ENCODE measurements at places on chromosomes 4 and X. TPM values are rescaled to one million over a fixed set of nuclear protein-coding genes. Genes with fewer than 3 reads are reported as not detected.

The UTP3 gene
- total RNA-seq: 38.1 TPM

The DRP2 gene
- total RNA-seq: 0.87 TPM

GRCh38 chr4:150495550-150495949 is 86.4 kb upstream of the MAB21L2 start:
- H3K4me1 ChIP-seq: no peaks in the 10 kb centered on the region
- no peaks in the 10 kb centered on the region for H3K27me3 ChIP-seq
- no peak for DNase-seq
- H3K4me3 ChIP-seq: no peak overlapping the region
- no peak overlapping the region for H3K27ac ChIP-seq

DNA sequence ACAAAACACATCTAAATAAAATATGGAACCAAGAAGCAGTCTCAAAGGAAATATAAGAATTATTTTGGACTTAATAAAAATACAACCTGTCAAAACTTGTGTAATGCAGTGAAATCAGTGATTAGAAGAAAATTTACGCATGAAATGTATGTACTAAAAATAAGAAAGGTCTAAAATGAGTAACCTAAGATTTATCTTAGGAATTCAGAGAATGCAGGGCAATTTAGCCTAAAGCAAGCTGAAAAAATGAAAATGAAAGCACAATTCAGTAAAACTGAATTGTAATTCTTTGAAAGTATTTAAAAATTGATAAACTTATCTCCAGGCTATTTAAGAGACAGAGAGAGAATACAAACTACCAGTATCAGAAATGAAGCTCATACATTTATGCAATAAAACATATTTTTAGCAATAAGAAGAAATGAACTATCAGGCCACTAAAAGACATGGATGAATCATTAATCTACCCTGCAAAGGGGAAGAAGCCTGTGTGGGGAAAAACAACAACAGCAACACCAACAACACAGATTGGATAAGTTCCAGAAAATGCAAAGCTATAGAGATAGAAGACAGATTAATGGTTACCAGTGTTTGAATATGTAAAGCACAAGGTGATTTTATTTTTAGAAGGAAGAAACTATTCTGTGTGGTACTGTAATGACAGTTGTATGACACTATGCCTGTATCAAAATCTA is 442.0 kb upstream of the ADGRL3 start:
- no peaks in the 10 kb centered on the region for H3K27me3 ChIP-seq
- no peak overlapping the region for H3K27ac ChIP-seq
- H3K36me3 ChIP-seq: no peaks in the 10 kb centered on the region
- no peak for DNase-seq

- H3K36me3 ChIP-seq: no peaks in the 10 kb centered on the region
- DNase-seq: no peak
- no peak overlapping the region for H3K27ac ChIP-seq
- no peaks in the 10 kb centered on the region for H3K27me3 ChIP-seq
- peaks cover 17% of the 10 kb centered on the region for H3K4me1 ChIP-seq
- H3K4me3 ChIP-seq: no peak overlapping the region
These were observed 19.9 kb upstream of the CYBB start for GRCh38 chrX:37759878-37760418.

DNA sequence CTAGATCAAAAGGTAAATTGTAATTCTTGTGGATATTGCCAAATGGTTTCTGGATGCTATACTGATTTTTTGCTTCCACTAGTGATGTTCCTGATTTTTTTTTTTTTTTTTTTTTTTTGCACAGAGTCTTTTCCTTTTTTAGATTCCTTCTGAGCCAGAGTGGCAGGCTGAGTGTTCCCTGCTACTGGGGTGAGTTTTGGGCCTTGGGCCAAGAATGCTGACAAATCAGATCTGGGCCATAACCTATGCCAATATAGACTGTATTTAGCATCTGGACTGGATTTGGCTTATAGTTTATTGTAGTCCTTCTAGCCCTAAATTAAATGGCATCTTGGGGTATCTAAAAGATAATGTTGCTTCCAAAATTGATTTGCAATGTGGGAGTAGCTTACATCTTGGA is 52.8 kb downstream of the REPS2 start:
- no peaks in the 10 kb centered on the region for H3K36me3 ChIP-seq
- peaks cover 6% of the 10 kb centered on the region for H3K4me1 ChIP-seq
- no peak overlapping the region for H3K27ac ChIP-seq

GRCh38 chr4:159355466-159355865 is 252.6 kb downstream of the RAPGEF2 start:
- no peak for DNase-seq
- no peaks in the 10 kb centered on the region for H3K27me3 ChIP-seq
- H3K36me3 ChIP-seq: peaks cover 27% of the 10 kb centered on the region
- H3K4me3 ChIP-seq: no peak overlapping the region

- H3K4me1 ChIP-seq: no peaks in the 10 kb centered on the region
- H3K4me3 ChIP-seq: no peak overlapping the region
- DNase-seq: no peak
- no peak overlapping the region for H3K27ac ChIP-seq
- H3K36me3 ChIP-seq: no peaks in the 10 kb centered on the region
- H3K27me3 ChIP-seq: no peaks in the 10 kb centered on the region
These were observed 291.3 kb downstream of the GUCY2F start for GRCh38 chrX:109190542-109190941.

DNA sequence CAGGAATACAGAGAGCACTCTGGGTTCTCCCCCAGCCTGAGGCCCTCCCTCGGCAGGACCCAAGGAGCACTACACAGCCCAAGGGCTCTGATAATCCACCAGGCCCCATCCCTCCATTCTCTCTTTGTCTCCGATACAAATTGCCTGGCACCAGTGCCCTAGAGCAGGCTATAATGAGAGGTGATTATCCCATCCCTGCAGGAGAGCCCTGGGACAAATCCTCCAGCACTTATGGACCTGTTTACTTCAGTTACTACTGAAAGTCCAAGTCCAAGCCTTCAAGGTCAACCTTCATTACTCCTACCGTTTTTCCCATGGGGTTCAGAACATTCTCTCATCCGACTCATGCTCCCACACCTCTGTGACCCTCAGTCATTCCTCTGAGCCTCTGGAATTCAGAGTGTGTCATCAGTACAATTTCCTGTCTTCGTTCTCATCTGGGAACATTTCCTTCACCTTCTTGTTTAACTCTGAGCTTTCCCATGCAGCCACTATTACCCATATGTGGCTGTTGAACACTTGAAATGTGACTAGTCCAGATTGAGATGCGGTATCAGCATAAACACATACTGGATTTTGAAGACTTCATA is 299.0 kb downstream of the RAPGEF2 start:
- H3K4me3 ChIP-seq: no peak overlapping the region
- H3K27ac ChIP-seq: no peak overlapping the region
- no peaks in the 10 kb centered on the region for H3K36me3 ChIP-seq
- DNase-seq: no peak
- H3K4me1 ChIP-seq: no peaks in the 10 kb centered on the region

Measured in activated CD4-positive, alpha-beta T cell treated with anti-CD3 and anti-CD28 coated beads, Interleukin-2, amount 10 ng/mL, durations not matched to agents 7 days and 5 days (primary cell).